ENCODE measurements at places on chromosomes 4 and X. TPM values are rescaled to one million over a fixed set of nuclear protein-coding genes. Genes with fewer than 3 reads are reported as not detected.
A peak's percentile ranks its signal among the peaks of the same experiment; 100 is the strongest.

- H3K36me3 ChIP-seq, result no peaks in the 10 kb centered on the region
- H3K4me1 ChIP-seq, result no peaks in the 10 kb centered on the region
- H3K27ac ChIP-seq, result no peak overlapping the region
- H3K27me3 ChIP-seq, result no peaks in the 10 kb centered on the region
- no peak overlapping the region for H3K4me3 ChIP-seq
Measured at GRCh38 chr4:186953599-186954260, 230.1 kb upstream of the FAT1 start.

- no peaks in the 10 kb centered on the region for H3K4me1 ChIP-seq
- no peak for DNase-seq
- no peak overlapping the region for H3K27ac ChIP-seq
- H3K36me3 ChIP-seq, result no peaks in the 10 kb centered on the region
Measured at GRCh38 chr4:80233390-80233789, 33.1 kb upstream of the FGF5 start.

GRCh38 chr4:104465201-104465600 lies 29.5 kb downstream of the CXXC4 start:
- H3K36me3 ChIP-seq, result no peaks in the 10 kb centered on the region
- no peak for DNase-seq
- no peaks in the 10 kb centered on the region for H3K27me3 ChIP-seq
- H3K27ac ChIP-seq, result no peak overlapping the region

FBXL5 gene
- 45.0 TPM for total RNA-seq

GRCh38 chrX:25219480-25219879 lies 203.7 kb upstream of the ARX start:
- no peaks in the 10 kb centered on the region for H3K4me1 ChIP-seq
- DNase-seq, result no peak
- H3K27ac ChIP-seq, result no peak overlapping the region
- H3K4me3 ChIP-seq, result no peak overlapping the region
- H3K36me3 ChIP-seq, result no peaks in the 10 kb centered on the region

DNA sequence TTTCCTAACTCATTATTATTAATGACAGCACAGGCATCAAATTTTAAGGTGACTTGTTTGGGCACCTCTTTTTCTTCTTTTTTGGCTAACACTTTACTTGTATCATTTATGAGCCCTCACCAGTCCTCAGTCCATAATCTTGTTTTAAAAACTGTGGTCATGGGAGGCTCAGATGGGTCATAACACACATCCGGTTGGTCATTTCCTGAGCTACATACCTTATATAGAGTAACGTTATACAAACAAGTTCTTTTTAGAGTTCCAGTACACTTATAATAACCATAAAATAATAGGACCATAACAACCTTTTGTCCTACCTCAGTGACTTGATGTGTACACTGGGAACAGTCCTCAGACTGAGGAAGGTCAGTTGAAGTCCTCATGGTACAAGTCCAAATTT lies 21.1 kb upstream of the PLS3 start:
- H3K27ac ChIP-seq, result no peak overlapping the region
- no peaks in the 10 kb centered on the region for H3K4me1 ChIP-seq
- H3K27me3 ChIP-seq, result no peaks in the 10 kb centered on the region

DNA sequence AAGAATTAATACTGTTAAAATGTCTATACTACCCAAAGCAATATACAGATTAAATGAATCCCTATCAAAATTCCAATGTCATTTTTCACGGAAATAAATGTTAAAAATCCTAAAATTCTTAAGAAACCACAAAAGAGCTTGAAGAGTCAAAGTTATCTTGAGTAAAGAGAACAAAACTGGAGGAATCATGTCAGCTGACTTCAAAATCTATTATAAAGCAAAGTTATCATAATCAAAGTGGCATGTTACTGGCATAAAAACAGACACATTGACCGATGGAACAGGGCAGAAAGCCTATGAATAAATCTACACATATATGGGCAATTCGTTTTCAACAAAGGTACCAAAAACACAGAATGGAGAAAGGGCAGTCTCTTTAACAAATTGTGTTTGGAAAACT lies 579.0 kb downstream of the INPP4B start:
- no peak for DNase-seq
- H3K4me1 ChIP-seq, result peaks cover 25% of the 10 kb centered on the region
- no peak overlapping the region for H3K27ac ChIP-seq
- no peaks in the 10 kb centered on the region for H3K27me3 ChIP-seq
- peaks cover 7% of the 10 kb centered on the region for H3K36me3 ChIP-seq

- no peaks in the 10 kb centered on the region for H3K27me3 ChIP-seq
- no peaks in the 10 kb centered on the region for H3K36me3 ChIP-seq
- no peak overlapping the region for H3K4me3 ChIP-seq
- no peak overlapping the region for H3K27ac ChIP-seq
Measured at GRCh38 chr4:46390355-46391058, 579 bp upstream of the GABRA2 start.

RHOXF1 gene
- total RNA-seq, result not detected

SPANXN3 gene
- total RNA-seq, result not detected

GRCh38 chr4:103410386-103410785 lies 212.2 kb upstream of the CENPE start:
- H3K4me1 ChIP-seq, result no peaks in the 10 kb centered on the region
- H3K36me3 ChIP-seq, result no peaks in the 10 kb centered on the region
- no peak overlapping the region for H3K27ac ChIP-seq
- no peaks in the 10 kb centered on the region for H3K27me3 ChIP-seq
- H3K4me3 ChIP-seq, result no peak overlapping the region
- no peak for DNase-seq

FHDC1 gene
- total RNA-seq, result 16.8 TPM

DNA sequence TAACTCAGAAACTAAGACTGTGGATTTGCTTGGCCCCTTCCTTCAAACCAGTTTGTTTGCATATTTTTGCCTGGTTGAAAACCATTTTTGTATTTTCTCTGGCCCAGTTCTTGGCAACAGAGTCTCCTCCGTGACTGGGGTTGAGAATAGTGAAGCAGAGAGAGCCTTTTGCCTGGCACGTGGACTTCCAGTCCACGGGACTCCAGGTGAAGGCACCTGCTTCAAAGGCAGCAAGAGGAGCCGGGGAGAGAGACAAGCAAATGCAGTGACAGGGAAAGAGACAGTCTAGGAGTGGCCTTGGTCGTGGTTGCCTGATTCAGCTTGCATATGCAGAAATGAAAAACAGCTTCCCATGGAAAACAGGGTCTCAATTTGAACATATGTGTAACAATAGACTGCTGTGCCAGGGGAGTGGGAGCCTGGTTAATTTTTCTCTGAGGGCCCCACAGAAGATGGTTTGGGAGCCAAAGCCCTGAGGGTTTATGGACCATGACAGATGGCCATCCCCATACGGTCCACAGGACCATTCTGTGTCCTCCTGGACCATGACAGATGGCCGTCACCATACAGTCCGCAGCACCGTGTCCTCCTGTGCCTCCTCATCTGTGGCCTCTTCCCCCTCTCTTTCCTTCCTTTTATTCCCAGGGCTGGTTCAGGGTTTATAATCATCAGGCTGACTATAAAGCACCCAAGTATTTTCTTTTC lies 272.2 kb upstream of the RASGEF1B start:
- no peaks in the 10 kb centered on the region for H3K27me3 ChIP-seq
- no peaks in the 10 kb centered on the region for H3K4me1 ChIP-seq
- H3K27ac ChIP-seq, result no peak overlapping the region
- H3K4me3 ChIP-seq, result no peak overlapping the region
- DNase-seq, result no peak

PNMA6F gene
- not detected for total RNA-seq

GRCh38 chr4:3709061-3709845 lies 56.9 kb upstream of the ADRA2C start:
- DNase-seq, result no peak
- H3K36me3 ChIP-seq, result no peaks in the 10 kb centered on the region
- H3K27me3 ChIP-seq, result peaks cover 73% of the 10 kb centered on the region
- no peak overlapping the region for H3K4me3 ChIP-seq
- H3K27ac ChIP-seq, result no peak overlapping the region

DNA sequence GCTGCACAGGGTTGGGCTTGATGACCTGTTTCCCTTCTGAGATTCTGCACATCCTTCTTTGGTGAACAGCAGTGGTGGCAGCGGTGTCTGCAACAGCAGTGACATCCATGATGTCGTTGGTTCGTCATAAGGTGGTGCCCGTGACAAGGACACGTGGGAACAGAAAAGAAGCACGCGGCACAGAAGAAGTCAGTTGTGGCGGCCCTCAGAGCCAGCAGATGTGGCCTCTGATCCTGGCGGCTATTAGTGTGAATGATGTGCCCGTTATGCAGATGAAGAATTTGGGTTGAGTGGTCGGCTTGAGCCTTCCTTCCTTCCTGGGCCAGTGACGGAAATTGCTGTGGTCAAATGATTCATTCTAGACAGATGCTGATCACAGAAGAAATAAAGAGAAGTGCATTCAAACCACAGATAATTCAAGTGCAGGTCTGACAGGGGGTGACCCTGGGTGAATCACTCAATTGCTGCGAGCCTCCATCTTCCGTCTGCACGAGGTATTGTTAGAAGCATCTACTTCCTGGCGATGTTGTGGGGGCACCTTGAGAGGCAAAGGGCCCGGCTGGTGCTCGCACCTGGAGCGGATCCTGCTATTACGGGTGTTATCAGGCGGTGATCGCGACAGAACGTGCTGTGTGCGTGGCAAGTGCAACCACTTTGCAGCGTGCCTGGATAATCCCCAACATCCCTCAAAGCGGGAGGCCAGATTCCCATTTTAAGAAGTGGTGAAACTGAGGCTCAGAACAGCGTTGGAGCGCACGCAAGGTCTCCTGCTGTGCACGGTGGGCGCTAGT lies 215.2 kb upstream of the PSAPL1 start:
- H3K27me3 ChIP-seq, result no peaks in the 10 kb centered on the region
- H3K4me1 ChIP-seq, result peaks cover 13% of the 10 kb centered on the region
- no peak overlapping the region for H3K27ac ChIP-seq
- DNase-seq, result peak; percentile 59
- no peaks in the 10 kb centered on the region for H3K36me3 ChIP-seq
- H3K4me3 ChIP-seq, result no peak overlapping the region

AREG gene
- 6.4 TPM for total RNA-seq

GUCY1A1 gene
- 0.17 TPM for total RNA-seq

GRCh38 chrX:50813843-50814661 lies at the start of gene SHROOM4:
TSS of gene SHROOM4 (minus strand) at chrX:50814194. CDS start at chrX:50814018, 176 bp downstream.
- peak within 1 kb of the TSS; percentile 46 for H3K4me3 ChIP-seq
- no peaks in the 10 kb centered on the region for H3K27me3 ChIP-seq
- no peak for DNase-seq
- H3K36me3 ChIP-seq, result no peaks in the 10 kb centered on the region
- H3K27ac ChIP-seq, result no peak within 1 kb of the TSS

- DNase-seq, result peak; percentile 21
- no peaks in the 10 kb centered on the region for H3K27me3 ChIP-seq
- H3K4me1 ChIP-seq, result peaks cover 38% of the 10 kb centered on the region
Measured at GRCh38 chrX:123884809-123885408, 25.1 kb downstream of the XIAP start.

- no peak overlapping the region for H3K4me3 ChIP-seq
- H3K27ac ChIP-seq, result no peak overlapping the region
- H3K4me1 ChIP-seq, result no peaks in the 10 kb centered on the region
- no peak for DNase-seq
- no peaks in the 10 kb centered on the region for H3K36me3 ChIP-seq
- H3K27me3 ChIP-seq, result peaks cover 78% of the 10 kb centered on the region
Measured at GRCh38 chrX:1938190-1938589, 323.3 kb downstream of the ASMT start.

DNA sequence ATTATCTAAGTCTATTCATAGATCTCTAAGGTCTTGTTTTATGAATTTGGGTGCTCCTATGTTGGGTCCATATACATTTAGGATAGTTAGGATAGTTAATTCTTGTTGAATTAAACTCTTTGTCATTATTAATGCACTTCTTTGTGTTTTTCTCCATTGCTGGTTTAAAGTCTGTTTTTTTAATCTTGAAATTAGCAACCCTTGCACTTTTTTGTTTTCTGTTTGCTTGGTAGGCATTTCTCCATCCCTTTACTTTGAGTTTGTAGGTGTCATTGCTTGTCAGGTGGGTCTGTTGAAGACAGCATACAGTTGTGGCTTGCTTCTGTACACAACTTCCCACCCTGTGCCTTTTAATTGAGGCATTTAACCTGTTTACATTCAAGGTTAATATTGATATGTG lies 434.8 kb downstream of the OPHN1 start:
- H3K27ac ChIP-seq, result no peak overlapping the region
- no peak for DNase-seq
- H3K4me1 ChIP-seq, result no peaks in the 10 kb centered on the region
- no peaks in the 10 kb centered on the region for H3K36me3 ChIP-seq
- H3K4me3 ChIP-seq, result no peak overlapping the region
- no peaks in the 10 kb centered on the region for H3K27me3 ChIP-seq

- peak; percentile 36 for DNase-seq
- H3K36me3 ChIP-seq, result no peaks in the 10 kb centered on the region
- H3K27me3 ChIP-seq, result peaks cover 46% of the 10 kb centered on the region
- peak overlapping the region; percentile 60 for H3K4me3 ChIP-seq
- H3K4me1 ChIP-seq, result peaks cover 13% of the 10 kb centered on the region
Measured at GRCh38 chrX:129653971-129654651, 645 bp downstream of the APLN start.

DNA sequence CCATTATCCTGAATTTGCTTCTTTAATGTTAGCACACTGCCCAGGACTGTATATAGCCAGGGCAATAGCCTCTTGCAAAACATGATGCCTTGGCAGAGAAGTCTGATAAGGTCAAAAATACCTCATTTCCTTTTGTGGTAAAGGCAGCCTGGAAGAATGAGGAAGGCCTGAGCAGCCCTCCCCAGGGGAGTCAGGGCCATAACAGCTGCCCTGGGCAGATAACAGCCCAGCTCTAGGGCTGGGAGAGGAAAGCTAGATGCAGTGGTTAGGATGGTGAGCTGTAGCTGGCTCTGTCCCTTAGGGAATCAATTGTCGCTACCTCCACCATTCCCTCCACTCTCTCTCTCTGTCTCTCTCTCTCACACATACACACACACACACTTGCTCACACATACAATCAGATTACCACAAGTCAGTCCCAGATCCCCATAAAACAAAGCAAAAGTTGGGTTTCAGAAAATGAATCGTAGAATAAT lies 29.2 kb downstream of the EFHC2 start:
- H3K27me3 ChIP-seq, result no peaks in the 10 kb centered on the region
- no peak overlapping the region for H3K27ac ChIP-seq
- no peaks in the 10 kb centered on the region for H3K4me1 ChIP-seq
- no peak overlapping the region for H3K4me3 ChIP-seq

Data from PC-9 (cell line).